ENCODE measurements at places on chromosomes 12 and 14. TPM values are rescaled to one million over a fixed set of nuclear protein-coding genes. Genes with fewer than 3 reads are reported as not detected.

Gene PELI2
- 0.11 TPM for total RNA-seq

Gene COL2A1
- total RNA-seq = 6.7 TPM

Gene PTGER2
- total RNA-seq = 4.7 TPM

Gene NAP1L1
- total RNA-seq = 247 TPM

Gene CEP290
- total RNA-seq = 9.7 TPM

Gene GLI1
- 3.0 TPM for total RNA-seq

Gene GLIPR1L2
- not detected for total RNA-seq

Gene CACNA1C
- total RNA-seq = not detected

Gene TSHR
- total RNA-seq = not detected

Gene TAS2R19
- total RNA-seq = not detected

Gene LBHD2
- not detected for total RNA-seq

Gene TCTN2
- total RNA-seq = 13.9 TPM

Gene OR10P1
- total RNA-seq = not detected

Gene RERGL
- total RNA-seq = not detected

Gene TSPAN9
- 5.1 TPM for total RNA-seq

Gene SALL2
- 4.1 TPM for total RNA-seq

Gene PA2G4
- total RNA-seq = 406 TPM

Gene CALM1
- 1,162 TPM for total RNA-seq

Gene SMIM41
- total RNA-seq = not detected

Gene TSPAN8
- 1.3 TPM for total RNA-seq

Gene PTPRO
- total RNA-seq = not detected

Gene SLC6A13
- not detected for total RNA-seq

Gene HOXC6
- total RNA-seq = 5.3 TPM

Gene OR6C74
- not detected for total RNA-seq

Gene AQP2
- total RNA-seq = not detected

Gene EIF2S1
- total RNA-seq = 345 TPM

Gene PRIMA1
- not detected for total RNA-seq

Gene PPM1A
- total RNA-seq = 69.3 TPM

Gene TMEM233
- total RNA-seq = not detected

Gene TAS2R42
- not detected for total RNA-seq

Gene ARPC3
- 202 TPM for total RNA-seq

Gene RHOJ
- total RNA-seq = not detected

Gene LGMN
- total RNA-seq = 46.8 TPM

Gene IL26
- not detected for total RNA-seq

Gene RTN1
- not detected for total RNA-seq

Gene LHX5
- total RNA-seq = 0.23 TPM

Gene SIRT4
- 0.98 TPM for total RNA-seq

Gene MUCL1
- total RNA-seq = not detected

Gene ATXN3
- 20.4 TPM for total RNA-seq

All from PC-3 (cell line).